ENCODE measurements at places on chromosomes 12 and 14.

DNA sequence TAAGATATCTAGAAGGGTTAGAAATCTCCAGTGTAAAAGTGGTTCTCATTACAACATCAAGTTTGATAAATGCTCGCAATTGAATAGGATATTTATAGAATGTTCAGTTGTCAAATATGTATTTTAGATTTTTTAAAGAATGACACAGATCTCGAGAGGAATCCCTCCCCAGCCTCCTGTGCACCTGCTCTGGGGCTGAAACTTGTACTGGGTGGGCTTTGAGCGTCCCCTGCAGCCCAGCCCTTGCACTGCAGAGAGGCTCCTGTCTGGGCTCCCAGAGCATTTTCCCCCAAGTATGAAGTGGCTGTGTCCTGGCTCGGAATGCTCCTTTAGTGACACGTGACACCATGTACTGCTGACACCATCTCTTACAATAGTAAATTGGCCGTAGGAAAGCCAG lies 499.6 kb downstream of the TMEM121 start:
- no peak for DNase-seq

DNA sequence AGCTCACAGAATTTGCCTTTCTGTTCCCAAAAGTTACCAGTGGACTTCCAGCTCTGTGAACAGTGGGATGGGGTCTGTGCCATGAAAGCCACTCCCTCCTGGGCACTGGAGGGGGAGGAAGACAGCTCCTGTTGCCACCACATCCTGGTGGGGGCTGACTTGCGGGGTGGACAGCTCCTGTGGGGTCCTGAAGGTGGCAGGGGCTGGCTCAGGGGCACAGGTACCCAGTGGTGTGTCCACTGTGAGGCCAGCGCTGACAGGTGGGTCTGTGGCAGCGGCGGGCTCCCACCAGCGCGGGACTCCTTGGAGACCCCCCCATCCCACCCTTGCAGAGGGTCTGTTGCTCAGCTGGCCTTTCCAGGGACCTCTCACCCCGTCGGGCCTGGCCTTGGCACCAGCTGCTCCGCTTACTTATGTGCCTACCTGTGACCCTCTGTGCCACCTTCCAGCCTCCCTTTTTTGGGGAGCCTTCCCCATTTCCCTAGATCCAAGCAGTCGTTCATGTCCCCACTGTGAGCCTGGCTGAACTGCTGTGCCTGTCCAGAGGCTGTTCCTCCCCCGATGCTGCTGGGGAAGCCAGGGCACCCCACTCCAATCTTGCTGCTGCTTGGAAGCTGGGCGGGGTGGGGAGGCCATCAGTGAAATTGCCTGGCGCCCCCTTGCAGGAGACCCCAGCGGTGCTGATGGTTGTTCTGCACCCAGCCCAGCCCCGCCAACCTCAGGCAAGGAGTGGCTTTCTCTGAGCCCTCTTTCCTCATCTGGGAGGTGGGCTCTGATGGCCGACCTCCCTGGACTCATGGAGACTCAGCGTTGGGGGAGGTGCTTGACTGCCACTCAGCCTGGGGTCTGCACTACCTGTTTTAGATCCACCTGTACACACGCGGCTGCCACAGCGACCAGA lies 2.2 kb downstream of the TEDC1 start:
- no peak for DNase-seq

GRCh38 chr14:41355866-41356265 lies 250.8 kb upstream of the LRFN5 start:
- DNase-seq: no peak

DNA sequence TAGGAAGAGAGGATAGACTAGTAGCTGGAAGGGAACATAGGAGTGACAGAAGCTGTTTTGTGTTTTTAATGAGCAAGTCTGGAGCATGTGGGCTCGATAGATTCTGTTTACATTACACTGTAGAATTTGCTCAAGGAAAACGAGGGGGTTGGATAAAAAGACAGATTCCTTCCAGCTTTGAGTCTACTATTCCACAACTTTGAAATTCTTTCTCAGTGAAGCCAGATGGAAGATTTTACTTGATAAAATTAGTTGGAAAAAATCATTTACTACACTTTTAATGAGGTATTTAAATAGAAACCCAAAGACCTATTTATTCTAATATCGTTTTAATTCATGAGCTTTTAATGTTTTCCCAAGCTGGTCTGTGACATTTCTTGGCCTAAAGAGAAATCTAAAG lies 19.5 kb upstream of the EPS8 start:
- DNase-seq: no peak

DNA sequence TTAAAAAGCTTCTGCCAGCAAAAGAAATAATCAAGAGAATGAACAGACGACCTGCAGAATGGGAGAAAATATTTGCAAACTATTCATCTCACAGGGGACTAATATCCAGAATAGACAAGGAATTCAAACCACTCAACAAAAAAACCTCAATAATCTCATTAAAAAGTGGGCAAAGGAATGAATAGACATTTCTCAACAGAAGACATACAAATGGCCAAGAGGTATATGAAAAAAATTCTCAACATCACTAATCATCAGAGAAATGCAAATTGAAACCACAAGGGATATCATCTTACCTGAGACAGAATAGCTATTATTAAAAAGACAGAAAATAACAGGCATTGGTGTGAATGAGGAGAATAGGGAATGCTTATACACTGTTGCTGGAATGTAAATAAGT lies 270.0 kb downstream of the DACT1 start:
- no peak for DNase-seq

Measured in stimulated activated CD4-positive, alpha-beta T cell treated with anti-CD3 and anti-CD28 coated beads, Interleukin-12 subunit alpha, Interleukin-12 subunit beta, amount 100 ng/mL, for 4 hours (primary cell).